Motor neuron (in vitro differentiated cells): ENCODE measurements at places on chromosomes 6 and 20. TPM values are rescaled to one million over a fixed set of nuclear protein-coding genes. Genes with fewer than 3 reads are reported as not detected.

GRCh38 chr6:168496997-168497331 lies 56.0 kb downstream of the SMOC2 start:
- no peak for ATAC-seq

DNA sequence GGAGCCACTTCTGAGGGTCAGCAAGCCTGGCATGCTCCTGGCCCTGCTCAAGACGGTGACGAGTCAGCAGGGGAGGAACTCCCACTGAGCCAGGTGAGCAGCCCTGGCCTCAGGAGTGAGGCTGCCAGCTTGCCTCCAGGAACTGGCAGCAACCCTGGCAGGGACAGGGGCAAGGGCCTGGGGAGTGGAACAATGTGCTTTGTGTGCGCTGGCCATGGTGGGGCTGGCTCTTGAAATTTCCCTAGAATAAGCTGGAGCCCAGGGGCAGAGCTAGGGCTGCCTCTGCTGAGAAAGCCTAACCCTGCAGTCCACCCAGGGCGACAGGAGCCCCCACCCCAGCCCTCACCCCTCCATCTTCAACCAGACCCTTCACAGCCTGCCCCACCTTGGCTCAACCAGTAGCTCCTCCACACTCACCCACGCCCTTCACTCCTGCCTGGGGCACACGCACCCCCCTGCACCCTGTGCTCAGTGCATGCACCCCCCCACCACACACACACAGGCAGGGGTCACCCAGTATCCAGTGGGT lies 88.0 kb downstream of the MRPL14 start:
- ATAC-seq = no peak

DNA sequence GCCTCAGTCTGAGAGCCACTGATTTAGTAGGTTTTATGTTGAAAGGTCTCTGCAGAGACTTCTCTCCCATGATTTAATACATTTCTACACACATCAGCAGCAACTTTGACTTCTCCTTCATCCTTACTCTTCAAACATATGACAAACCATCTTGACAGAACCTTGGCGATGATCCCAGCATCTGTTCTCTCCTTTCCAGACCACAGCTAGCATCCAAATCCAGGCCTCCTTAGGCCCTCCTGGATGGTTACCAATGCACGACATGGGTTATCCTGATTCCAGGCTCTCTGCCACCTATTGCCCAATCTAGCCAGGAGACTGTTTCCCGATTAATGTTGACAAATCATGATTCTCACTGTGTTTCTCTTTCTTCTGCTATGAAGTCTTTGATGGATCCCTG lies 16.8 kb downstream of the LAMA4 start:
- ATAC-seq = no peak

DNA sequence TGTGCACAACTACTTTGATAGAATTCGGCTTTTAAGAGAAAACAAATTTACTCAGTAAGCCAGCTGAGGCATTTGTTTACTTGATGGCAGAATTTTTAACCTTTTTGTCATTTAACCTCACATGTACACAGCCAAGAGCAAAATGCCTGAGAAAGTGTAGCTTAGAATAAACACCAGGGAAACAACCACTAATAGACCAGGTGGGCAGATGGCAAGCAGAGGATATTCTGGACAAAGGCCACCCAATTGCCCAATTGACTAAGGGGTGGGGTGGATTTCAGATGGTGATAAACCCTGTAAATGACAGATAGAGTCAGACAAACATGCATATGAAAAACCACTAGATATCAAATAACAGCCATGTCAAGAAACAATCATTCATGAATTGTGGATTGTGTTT lies 190.7 kb upstream of the FBXL4 start:
- ATAC-seq = no peak

- no peak for ATAC-seq
These were observed 102.4 kb upstream of the PRDM1 start for GRCh38 chr6:105983763-105984162.

DNA sequence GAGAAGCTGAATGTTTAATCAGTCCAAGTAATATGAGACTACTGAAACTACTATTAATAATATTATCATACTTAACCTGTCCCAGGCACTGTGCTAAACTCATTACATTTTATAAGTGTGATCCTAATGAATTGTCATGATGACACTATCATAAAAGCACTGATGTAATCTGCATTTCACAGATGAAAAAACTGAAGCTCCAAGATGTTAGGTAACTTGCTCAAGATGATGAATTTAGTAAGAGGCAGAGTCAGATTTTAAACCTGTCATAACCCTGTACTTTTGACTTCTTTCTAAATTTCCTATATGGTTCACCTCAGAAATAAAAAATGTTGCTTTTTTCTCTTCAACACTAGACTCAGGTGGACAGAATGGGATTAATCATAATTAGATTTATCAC lies 237.6 kb downstream of the ALDH8A1 start:
- no peak for ATAC-seq

DNA sequence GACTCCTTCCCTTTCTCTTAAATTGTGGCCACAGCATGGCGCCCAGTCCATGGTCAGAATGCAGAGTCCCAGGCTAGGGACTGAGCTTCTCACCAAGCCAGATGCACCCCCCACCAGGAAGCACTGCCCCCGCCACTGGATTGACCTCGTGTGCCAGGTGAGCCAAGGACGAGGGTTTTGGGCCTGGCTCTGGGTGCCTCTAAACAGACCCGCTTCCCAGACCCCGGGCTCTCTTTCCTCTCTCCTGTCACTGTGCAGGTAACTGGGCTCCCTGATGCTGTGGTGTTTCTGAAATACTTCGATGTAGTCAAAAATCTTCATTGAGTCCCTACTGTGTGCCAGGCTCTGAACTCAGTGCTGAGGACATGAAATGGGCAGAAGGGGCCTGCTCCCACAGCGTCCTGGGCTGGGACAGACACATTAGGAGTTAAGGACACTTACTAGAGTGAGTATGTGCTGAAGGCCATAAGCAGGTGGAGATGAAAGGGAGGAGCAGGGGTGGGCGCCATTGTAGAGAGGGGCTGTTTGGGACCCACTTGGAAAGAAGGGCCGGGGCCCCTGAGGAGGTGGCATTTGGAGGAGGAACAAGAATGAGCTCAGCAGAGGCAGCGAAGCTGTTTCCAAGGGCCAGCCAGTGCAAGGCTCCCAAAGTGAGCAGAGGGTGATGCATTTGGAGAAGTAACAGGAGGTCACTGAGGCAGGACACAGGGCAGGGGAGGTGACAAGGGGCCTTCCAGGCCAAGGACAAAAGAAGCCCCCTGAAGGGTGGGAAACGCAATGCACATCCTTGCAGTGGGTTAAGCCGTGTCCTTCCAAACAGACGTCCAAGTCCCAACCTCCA lies 217.1 kb downstream of the ANKRD60 start:
- ATAC-seq = no peak

DNA sequence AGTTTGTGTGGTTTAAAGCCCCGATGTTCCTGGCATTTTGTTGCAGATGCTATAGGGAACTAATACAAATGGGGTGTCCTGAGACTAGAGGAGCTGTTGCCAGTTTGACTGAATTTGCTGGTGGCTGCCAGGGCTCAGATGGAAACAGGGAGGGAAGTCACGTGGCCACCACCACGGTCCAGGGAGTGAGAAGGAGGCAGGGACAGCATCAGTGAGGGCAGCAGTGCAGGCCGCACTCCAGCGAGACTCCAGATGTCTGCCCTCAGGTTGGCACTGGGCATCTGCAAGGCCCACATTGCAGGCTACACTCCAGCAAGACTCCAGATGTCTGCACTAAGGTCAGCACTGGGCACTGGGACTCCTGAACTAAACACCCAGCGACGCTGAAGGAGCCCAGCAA lies 86.2 kb downstream of the RAMACL start:
- no peak for ATAC-seq

Gene SLCO4A1
- 4.7 and 6.8 TPM in 2 replicates for total RNA-seq

Gene SALL4
- 0.45 and 0.59 TPM in 2 replicates for total RNA-seq

DNA sequence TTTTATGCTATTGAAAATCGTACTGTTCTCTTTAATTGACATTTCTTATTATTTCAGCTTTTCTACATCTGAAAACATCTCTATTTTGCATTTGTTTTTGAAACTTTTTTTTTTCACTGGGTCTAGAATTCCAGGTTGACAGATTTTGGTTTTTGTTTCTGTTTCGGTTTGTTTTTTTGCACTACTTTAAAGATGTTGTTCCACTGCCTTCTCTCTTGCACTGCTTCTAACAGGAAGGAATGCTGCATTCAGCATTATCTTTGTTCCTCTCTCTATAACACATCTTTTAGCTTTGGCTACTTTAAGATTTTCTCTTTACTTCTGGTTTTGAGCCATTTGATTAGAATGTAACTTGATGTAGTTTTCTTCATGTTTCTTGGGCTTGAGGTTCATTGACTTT lies 20.1 kb upstream of the SLC17A1 start:
- no peak for ATAC-seq

Gene SNTA1
- 4.6 and 5.0 TPM in 2 replicates for total RNA-seq

Gene POM121L2
- 0.14 and 0.17 TPM in 2 replicates for total RNA-seq

Gene TCF15
- 0.93 and 1.1 TPM in 2 replicates for total RNA-seq

Gene TRIM40
- total RNA-seq = 0.70 TPM in 1 of 2 replicates, not detected in the other

DNA sequence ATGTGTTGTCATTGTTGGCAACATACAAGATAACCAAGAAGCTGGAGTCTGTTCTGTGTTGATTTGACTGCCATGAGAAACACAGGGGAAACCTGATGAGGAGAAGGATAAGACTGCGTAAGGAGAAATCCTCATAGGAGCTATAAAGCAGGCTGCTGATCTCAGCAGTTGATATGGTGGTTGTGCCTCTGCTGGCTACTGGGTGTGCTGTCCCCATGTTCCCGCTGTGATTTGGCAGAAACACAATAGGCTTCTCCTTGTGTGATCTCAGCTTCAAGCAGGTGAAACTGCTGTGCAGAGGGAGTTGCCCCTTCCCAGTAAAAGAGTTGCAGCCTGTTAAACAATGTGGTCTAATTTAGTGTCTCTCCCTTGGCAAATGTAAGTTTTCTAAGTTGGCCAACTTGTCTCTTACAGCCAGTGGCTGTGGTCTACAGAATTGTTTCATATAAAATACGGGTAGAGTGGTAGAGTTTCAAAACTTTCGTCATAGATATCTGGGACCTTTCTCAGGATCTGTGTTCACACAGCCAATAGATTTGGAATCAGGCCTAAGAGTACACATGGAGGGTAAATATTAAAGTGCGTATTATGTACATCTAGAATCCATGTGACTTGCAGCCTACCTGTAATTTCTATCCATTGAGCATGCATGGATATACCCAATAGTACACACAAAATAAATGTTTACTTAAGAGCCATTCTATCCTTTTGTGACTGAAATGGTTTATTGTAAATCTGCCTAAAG lies 78.4 kb downstream of the RNF144B start:
- no peak for ATAC-seq

DNA sequence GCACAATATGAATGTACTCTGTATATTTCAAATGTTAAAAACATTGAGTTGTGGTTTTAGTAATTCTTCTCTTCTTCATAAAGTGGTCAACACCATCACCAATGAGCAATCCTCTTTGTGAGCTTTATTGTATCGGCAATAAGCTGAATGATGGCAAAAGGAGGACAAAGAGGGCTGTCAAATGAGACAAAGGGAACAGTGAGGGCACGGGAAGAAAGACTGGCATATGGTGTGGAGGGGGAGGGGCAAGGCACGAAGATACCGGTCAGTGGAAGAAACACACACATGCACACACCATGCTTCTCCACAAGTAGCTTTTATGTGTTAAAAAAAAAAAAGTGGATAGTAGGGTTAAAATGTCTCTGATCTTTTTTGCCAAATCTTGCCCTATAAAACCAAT lies 506.8 kb upstream of the CITED2 start:
- ATAC-seq = peak; percentile 62

Gene CRISP3
- not detected in 2 replicates for total RNA-seq

DNA sequence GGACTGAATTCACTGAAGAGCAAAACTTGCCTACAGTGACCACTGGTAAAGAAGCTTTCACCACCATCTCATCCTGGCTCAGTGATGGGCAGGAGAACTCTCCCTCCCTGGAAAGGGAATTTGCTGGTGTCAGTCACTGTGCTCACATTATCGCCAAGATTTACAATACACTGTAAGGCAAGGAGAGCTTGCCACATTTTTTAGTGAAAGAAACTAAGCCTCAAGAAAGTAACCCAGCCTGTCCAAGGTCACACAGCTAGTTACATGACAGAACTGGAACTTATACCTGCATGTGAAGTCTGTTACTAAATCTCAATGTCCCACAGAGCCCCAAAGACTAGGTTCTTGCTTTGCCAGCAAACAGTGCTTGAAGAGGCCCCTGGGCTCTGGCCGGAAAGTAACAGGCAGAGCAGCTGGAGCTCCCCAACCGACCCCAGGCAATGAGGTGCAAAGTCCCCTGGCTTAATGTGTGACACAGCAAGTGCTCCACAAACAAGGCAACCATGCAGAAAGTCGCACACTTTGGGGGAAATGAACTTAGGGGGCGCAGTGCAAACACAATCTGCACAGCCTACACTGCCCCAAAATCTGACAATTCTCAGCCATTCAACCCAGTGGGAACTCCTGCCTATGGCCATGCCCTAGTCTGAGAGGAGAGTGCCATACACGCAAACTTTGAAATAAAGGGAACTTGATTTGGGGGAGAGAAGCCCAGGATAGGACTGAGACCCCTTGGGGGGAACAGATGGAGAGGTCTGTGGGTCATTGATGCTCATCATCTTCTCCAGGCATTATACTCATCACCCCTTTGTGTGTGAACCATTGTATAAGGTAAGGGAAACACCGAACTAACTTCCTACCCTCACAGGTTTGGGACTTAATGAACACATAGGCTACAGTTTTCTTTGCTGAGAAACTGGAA lies 1.9 kb downstream of the BCL2L1 start:
- ATAC-seq = no peak

GRCh38 chr20:54337144-54337543 lies 129.3 kb downstream of the PFDN4 start:
- no peak for ATAC-seq

- ATAC-seq = no peak
These were observed 738.4 kb downstream of the KIF16B start for GRCh38 chr20:15834857-15835256.

DNA sequence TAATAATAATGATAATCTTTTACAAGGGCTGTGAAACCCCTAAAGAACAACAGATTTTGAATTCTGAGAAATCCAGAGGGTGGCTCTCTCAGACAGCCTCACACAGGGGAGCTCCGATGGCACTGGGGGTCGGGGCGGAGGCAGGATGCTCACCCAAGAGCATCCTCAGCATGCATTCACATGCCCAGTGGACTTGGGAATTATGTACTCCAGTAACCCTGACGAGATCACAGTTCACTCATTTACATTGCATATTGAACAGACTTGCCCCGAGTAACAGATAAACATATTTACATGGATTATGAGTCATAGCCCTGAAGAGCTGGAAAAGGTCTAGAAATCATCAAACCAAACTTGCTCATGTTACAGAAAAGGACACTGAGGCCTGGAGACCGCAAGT lies 482.7 kb upstream of the JARID2 start:
- peak; percentile 83 for ATAC-seq
